ENCODE measurements at places on chromosomes 6 and 20. TPM values are rescaled to one million over a fixed set of nuclear protein-coding genes. Genes with fewer than 3 reads are reported as not detected.

The NCR2 gene
- total RNA-seq: not detected

The PRSS16 gene
- 2.8 TPM for total RNA-seq

The KIFC1 gene
- 117 TPM for total RNA-seq

The MAP7 gene
- total RNA-seq: 16.1 TPM

All from epithelial cell of proximal tubule (primary cell).